ENCODE measurements at places on chromosomes 2 and 18. TPM values are rescaled to one million over a fixed set of nuclear protein-coding genes. Genes with fewer than 3 reads are reported as not detected.

The NETO1 gene
- not detected for total RNA-seq

The G6PC2 gene
- total RNA-seq: not detected

The ALPI gene
- not detected for total RNA-seq

The C2orf15 gene
- 0.11 TPM for total RNA-seq

The OR6B2 gene
- not detected for total RNA-seq

The ADRA2B gene
- total RNA-seq: not detected

The CNDP1 gene
- total RNA-seq: 0.11 TPM

The TRIB2 gene
- total RNA-seq: 22.6 TPM

The ASPRV1 gene
- total RNA-seq: 0.54 TPM

The SGO2 gene
- total RNA-seq: 11.8 TPM

The REV1 gene
- total RNA-seq: 37.6 TPM

The AGXT gene
- total RNA-seq: not detected

The ODC1 gene
- total RNA-seq: 164 TPM

The INPP5D gene
- total RNA-seq: 0.22 TPM

The BOLL gene
- not detected for total RNA-seq

The SOWAHC gene
- total RNA-seq: 29.5 TPM

The TUBA3E gene
- total RNA-seq: not detected

The IL1R2 gene
- 1.3 TPM for total RNA-seq

The DYSF gene
- total RNA-seq: 0.78 TPM

The PAX3 gene
- total RNA-seq: 0.11 TPM

The ITGAV gene
- 303 TPM for total RNA-seq

The HADHA gene
- 162 TPM for total RNA-seq
